ENCODE measurements at places on chromosomes 3 and 15.

- peak; percentile 40 for DNase-seq
Observed at GRCh38 chr15:66078196-66078928, 175.2 kb downstream of the MEGF11 start.

- no peak for DNase-seq
Observed at GRCh38 chr3:9222956-9223639, 26.3 kb downstream of the SRGAP3 start.

- DNase-seq = no peak
Observed at GRCh38 chr3:40104441-40104840, 205.1 kb upstream of the EIF1B start.

- DNase-seq = peak; percentile 65
Observed at GRCh38 chr3:63912768-63913588, 795 bp upstream of the SCAANT1 start.

DNA sequence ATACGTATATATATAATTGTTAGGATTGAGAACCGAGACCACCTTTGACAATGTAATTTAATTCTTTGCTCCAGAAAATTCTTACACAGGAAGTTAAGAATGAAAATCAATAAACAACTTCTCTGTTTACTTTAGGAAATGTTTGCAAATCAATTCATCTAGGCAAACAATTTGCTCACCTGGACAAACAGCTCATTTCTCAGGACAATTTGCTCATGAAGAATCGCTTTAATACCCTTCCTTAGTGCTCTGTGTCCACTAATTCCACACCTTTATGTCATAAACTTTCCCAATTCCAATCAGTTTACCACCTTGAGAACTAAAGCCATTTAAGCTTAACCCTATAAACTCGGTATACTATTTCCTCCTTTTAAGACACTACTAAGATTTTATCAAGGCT is 292.2 kb downstream of the BCHE start:
- DNase-seq = no peak

- no peak for DNase-seq
Observed at GRCh38 chr3:111610612-111611054, 15.5 kb upstream of the ZBED2 start.

- no peak for DNase-seq
Observed at GRCh38 chr3:162721736-162722135, 1225.1 kb downstream of the OTOL1 start.

- DNase-seq = peak; percentile 35
Observed at GRCh38 chr3:160707187-160707794, 30.3 kb downstream of the ARL14 start.
